ENCODE measurements at places on chromosomes 7 and 10. TPM values are rescaled to one million over a fixed set of nuclear protein-coding genes. Genes with fewer than 3 reads are reported as not detected.

DNA sequence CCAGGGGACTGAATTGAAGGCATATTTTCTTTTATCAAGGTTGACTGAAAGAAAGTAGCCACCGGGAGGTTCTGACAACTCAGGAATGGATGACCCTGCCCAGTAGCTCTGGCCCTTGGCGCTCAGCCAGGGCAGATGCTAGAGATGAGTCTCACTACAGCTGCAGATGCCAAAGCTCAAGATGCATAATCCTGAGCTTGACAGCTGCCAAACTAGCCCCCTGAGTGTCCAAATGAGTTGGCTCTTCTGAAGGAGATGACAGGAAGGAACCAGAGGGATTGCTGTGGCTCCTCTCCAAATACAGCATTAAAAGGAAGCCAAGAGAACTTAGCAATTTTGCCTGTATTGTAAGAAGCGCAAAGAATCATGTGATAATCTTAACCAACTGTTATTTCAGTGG is 78.4 kb downstream of the NXPH1 start:
- DNase-seq, result no peak

GRCh38 chr10:60175441-60175971 is 214.2 kb downstream of the ANK3 start:
- no peak for DNase-seq

DNA sequence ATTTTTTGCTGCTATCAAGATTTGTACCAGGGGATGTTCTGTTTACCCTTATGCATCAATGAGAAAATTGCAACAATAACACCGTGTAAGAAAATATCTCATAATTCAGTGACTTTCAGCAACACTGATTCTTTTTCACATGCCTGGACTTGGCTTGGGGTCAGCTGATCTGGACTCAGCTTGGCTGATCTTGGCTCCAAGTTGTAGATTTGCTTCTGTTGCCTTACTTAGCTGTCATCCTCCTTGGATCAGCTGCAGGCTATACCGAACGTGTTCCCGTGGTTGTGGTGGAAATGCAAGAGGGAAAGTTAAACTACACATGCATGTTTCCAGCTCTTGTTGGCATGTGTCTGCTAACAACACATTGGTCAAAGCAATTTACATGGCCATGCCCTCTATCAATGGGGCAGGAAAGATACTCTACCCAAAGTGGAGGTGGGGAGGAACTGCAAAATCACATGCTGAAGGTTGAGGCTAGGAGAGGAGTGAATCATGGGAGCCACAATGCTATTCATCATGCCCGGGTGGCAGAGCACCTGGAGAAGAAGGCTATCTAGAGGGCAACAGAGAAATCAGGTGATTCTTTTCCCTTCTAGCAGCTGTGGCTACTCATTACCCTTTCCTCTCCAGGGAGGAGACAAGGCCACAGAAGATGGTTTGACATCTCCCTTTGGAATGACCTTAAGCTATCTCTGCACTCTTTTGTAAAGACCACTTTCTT is 1276.3 kb upstream of the AUTS2 start:
- DNase-seq, result no peak

DNA sequence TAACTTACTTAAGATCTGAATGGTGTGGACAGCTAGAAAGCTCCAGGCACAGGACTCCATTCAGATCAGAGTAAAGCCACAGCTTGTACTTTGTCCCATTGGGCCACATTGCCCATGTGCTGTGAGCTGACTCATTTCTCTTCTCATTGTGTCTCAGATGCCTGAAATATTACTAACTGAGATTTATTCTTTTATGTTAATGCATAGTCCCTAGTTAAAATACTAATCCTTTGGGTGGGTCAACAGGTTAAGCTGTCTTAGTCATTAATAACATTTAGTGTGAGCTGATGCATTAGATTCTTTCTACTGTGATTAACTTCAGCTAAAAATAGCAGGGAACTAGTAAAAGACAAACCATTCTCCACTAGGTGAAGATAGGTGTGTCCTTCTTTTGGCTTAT is 104.7 kb upstream of the ARMC3 start:
- DNase-seq, result no peak

- no peak for DNase-seq
These were observed 189.5 kb downstream of the ANK3 start for GRCh38 chr10:60200012-60200681.

The LGI1 gene
- total RNA-seq, result not detected

The GIMAP8 gene
- 13.5 TPM for total RNA-seq

DNA sequence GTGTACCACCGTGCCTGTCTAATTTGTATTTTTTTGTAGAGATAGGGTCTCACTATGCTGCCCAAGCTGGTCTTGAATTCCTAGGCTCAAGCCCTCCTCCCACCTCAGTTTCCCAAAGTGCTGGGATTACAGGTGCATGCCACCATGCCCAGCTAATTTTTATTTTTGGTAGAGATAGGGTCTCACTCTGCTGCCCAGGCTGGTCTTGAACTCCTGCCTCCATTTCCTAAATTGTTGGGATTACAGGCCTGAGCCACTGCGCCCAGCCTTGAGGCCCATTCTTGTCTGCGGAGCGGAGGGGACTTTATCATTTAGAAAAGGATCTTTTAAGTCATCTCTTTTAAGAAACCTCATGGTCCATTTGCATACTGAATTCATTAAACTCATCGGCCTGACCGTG is 221.4 kb upstream of the SH2B2 start:
- DNase-seq, result no peak
